ENCODE measurements at places on chromosomes 6 and 20.

GRCh38 chr6:136783495-136784270, 8.6 kb downstream of the MAP3K5 start:
- DNase-seq = no peak

GRCh38 chr6:83860782-83861495, 1.4 kb downstream of the CYB5R4 start:
- no peak for DNase-seq

DNA sequence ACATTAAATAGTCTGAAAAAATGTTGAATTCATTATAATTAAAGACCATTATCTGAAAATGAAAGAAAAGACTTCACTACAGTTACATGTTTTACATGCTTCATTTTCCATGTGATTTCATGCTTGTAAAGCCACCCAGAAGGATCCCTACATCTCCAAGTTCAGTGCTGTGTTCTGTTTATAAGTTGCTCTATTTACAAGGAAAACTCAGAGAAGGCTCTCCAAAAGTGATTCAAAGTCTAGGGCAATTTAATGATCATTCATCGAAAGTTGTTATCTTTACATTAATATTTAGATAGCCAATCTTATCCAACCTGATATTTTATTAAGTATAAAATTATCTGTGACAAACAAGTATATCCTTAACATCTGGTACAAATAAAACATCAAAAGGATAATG, 494.9 kb upstream of the RNF217 start:
- no peak for DNase-seq

GRCh38 chr20:15011631-15012030, 674.2 kb upstream of the FLRT3 start:
- no peak for DNase-seq

DNA sequence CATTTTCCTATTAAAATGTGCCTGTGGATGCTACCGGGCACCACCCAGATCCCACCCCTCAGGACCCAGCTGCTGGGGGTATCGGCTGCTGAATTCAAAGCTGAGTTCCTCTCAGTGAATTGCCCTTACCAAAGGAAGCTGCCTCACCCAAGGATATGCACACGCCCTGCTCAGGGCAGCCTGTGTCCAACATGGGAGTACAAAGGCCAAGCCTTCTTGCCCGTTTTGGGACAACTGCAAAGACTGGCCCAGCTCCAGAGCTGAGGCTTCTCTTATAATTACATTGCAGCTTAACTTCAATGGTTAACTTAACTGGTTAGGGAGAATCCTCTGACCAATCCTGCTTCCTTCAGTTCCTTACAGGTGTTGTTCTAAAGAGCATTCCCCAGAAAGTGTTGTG, 19.8 kb upstream of the FANCE start:
- DNase-seq = no peak

All from NCI-H1092 (cell line).